ENCODE measurements at places on chromosomes 2 and 18. TPM values are rescaled to one million over a fixed set of nuclear protein-coding genes. Genes with fewer than 3 reads are reported as not detected.

DNA sequence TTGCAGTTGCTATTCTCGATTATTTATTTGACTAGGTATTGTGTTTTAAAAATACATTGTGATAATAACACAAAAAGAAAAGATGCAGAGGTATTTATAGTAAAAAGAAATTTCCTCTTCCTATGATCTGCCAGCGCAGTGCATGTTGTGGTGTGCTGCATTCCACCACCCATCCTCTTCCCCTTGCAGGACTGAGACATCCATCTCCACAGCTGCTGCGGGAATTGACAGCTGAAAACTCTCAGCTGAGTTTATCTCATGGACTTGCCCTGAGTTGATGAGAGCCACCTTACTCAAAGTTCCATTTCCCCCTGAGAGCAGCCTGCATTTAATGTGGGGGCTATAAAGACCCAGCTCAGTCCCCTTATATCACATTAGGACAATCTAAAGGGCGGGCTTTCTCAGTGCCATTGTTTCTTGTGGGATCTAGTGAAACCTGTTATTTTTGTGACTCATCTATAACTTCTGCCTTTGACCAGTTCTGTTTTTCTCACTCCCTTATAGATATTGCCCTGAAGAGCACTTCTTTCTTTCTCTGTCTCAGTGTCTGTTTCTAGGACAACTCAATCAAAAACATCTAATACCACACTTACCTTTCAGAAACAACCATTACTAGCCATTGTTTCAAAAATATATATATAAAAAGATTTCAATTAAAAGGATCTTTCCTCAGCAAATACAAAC, 698.5 kb downstream of the NR4A2 start:
- DNase-seq = no peak
- no peak overlapping the region for H3K27ac ChIP-seq
- H3K27me3 ChIP-seq = no peaks in the 10 kb centered on the region
- H3K36me3 ChIP-seq = no peaks in the 10 kb centered on the region

GRCh38 chr2:230356084-230356483, 29.1 kb downstream of the SP140L start:
- no peaks in the 10 kb centered on the region for H3K4me1 ChIP-seq
- no peak for DNase-seq
- no peak overlapping the region for H3K27ac ChIP-seq
- no peaks in the 10 kb centered on the region for H3K36me3 ChIP-seq

The LRRTM1 gene
- 11.3 TPM for total RNA-seq

GRCh38 chr2:121094101-121094500, 190.9 kb downstream of the TFCP2L1 start:
- H3K4me3 ChIP-seq = no peak overlapping the region
- no peaks in the 10 kb centered on the region for H3K36me3 ChIP-seq
- peaks cover 11% of the 10 kb centered on the region for H3K27me3 ChIP-seq
- no peak for DNase-seq

All from endodermal cell (in vitro differentiated cells).